ENCODE measurements at places on chromosomes 7 and 10. TPM values are rescaled to one million over a fixed set of nuclear protein-coding genes. Genes with fewer than 3 reads are reported as not detected.

GRCh38 chr10:113336549-113337130 lies 216.2 kb upstream of the HABP2 start:
- no peak for DNase-seq

- DNase-seq, result no peak
Measured at GRCh38 chr7:101308245-101309085, 13.1 kb downstream of the IFT22 start.

DNA sequence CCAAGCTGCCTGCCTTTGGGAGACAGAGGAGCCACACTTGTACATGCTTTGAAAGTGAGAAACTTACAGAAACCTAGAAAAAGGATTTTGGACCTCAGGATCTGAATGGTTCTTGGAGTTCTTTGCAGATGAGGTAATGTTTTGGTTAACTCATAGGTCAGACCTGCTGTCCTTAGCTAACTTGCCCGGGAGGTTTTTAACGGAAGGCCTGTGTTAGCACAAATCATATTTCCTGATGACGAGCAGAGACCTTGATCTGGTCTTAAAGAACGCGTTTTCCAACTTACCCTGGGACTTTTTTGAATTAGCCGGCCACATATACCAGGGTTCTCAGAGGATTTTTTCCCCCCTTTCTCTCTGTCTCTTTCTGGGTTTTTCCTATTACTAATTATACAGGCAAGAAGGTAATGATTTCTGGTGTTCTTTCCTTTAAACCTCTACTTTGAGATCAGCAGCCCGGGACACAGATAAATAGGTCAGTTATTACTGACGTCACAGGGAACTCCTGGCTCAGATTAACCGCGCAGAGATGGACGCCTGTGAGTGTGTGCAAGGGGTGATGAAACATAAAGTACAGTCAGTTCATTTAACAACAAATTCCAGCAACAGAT lies 101.7 kb upstream of the KLF6 start:
- DNase-seq, result no peak

DNA sequence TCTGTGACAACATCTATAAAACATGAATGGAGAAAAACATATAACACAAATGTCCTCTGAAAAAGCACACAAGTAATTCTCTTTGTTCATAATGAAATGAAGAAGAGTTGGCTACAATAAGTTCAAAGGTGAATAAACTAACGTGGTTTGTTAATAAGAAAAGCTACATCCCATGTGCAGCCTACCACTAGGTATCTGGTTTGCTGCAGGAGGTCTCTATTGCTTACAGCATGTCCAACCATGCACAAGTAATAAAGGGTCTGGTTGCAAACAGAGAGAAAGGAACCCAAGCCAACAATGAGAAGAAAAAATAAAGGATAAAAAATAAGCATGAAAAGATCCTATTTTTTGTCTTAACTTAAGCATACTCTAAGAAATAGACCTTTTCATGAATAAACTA lies 139.2 kb downstream of the CHCHD3 start:
- DNase-seq, result peak; percentile 9

DNA sequence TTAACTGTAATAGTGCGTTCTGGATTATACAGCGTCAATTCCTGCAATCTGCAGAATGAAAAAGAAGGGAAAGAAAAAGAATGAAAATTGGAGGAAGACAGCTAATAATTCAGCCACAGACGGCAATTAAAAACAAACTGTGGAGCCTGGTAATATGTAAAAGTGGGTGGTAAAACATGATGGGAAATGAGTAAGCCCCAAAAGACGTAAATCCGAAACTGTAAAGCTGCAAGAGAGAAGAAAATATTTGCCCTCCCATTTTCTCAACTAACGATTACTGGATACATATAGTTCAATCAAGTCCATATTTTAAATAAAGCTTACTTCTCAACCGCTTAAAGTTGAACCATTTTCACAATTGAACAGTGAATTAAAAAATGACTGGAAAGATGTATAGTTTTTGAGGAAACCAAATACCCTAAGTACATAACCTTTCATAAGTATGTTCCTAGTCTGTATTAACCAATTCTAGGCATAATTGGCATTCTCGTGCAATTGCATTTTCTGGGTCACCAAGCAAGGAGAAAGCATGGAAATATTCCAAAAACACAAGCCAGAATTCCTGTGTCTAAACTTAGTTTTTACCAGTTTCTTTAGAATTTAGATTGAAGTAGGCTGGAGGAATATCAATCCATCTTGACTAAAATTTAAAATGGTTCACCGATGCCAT lies 44.8 kb downstream of the MALSU1 start:
- DNase-seq, result no peak

DNA sequence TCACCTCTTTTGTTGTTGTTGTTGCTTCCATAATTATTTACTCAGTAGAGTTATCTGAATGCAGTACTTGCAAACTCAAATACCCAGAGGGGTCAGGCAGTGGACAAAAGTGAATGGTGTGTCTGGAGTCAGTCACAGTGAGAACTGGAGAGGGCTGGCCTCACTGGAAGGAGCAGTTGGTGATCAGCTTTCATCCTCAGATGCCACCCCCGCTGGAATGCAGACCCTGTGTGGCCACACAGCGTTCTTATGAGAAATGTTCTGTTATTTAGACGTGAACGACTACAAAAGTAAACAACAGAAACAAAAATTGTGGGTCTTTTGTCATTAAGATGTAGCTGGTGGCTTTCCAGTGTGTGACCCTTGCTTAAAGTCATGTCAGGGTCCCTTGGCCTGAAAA lies 29.6 kb upstream of the VPS41 start:
- no peak for DNase-seq

- no peak for DNase-seq
Measured at GRCh38 chr10:97013983-97014382, 171.8 kb downstream of the SLIT1 start.

GRCh38 chr7:128221929-128222403 lies 19.1 kb upstream of the LEP start:
- no peak for DNase-seq

DNA sequence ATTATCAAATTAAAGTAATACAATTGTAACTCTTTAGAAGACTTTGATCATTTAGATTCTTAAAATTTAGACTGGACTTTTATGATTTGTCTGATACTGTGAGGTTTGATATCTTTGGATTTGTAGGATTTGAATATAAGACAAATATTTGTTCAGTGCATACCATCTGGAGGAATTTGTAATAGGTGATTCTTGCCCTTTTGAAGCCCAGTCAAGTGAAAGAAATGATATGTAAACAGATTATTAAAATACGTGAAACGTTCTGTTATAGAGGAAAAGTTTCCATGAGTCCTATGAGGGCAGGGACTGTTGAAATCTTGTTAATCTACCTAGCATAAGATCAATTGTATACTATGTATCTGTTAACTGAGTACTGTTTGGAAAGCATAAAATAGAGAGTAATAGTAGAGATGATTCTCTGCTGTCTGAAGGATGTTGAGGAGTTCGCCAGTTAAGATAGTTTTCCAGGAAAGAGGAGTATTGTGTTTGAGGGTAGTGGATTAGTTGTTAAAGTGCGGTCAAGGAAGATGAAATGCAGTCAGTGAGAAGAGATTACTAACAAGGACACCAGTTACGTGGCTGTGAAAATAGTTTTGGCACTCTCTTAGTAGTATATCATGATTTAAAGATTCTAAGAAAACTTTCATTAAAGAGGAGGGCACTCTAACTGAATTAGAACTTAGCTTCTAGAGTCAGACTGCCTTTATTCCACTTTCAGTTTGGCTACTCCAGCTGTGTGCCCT lies 14.4 kb downstream of the PDCD4 start:
- DNase-seq, result no peak

GRCh38 chr7:156537006-156537405 lies 103.6 kb upstream of the RNF32 start:
- no peak for DNase-seq

DNA sequence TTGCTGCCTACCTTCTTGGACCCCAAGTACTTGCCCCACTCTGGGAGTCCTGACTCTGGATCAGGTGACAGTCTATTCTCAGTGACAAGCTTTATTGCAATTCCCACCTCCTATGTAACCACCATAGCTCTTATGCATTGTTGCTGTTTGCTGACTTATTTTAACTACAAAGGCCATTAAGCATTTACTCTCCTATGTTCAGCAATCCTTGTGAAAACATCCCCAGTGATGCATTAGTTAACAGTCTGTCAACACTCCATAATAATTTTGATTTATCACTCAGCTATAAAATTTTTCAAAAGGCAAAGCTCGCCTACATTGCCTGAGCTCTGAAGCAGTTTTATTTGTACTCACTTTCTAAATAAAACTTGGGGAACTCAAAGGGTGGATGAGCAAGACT lies 871.8 kb upstream of the SORCS1 start:
- no peak for DNase-seq

DNA sequence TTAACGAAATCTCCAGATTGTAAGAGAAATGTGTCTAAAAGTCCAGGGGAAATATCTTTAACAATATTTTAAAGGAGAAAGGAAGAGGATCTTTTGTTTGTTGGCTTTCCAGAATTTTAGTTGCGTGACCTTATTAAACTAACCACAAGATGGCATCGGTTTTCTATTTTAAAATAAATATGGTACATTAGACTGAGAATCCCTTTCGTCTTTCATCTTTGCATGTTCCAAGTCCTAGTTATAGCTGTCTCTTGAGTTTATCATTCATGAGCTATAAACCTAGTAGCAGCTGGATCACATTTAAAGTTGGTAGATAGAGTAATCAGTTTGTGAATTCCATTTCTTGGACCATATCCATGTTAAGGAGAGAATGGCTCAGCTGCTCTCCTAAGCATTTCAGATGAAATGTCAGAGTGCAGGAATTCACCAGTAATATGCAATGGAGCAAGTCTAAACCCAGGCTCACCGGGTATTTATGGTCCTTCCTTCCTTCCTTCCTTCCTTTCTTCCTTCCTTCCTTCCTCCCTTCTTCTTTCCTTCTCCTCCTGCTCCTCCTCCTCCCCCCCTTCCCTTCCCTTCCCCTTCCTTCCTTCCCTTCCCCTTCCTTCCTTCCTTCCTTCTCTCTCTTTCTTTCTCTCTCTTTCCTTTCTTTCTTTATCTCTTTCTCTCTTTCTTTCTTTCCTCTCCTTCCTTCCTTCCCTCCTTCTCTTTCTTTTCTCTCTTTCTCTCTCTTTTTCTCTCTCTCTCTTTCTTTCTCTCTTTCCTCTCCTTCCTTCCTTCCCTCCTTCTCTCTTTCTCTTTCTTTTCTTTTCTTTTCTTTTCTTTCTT lies 57.8 kb upstream of the RAB18 start:
- DNase-seq, result peak; percentile 33

DNA sequence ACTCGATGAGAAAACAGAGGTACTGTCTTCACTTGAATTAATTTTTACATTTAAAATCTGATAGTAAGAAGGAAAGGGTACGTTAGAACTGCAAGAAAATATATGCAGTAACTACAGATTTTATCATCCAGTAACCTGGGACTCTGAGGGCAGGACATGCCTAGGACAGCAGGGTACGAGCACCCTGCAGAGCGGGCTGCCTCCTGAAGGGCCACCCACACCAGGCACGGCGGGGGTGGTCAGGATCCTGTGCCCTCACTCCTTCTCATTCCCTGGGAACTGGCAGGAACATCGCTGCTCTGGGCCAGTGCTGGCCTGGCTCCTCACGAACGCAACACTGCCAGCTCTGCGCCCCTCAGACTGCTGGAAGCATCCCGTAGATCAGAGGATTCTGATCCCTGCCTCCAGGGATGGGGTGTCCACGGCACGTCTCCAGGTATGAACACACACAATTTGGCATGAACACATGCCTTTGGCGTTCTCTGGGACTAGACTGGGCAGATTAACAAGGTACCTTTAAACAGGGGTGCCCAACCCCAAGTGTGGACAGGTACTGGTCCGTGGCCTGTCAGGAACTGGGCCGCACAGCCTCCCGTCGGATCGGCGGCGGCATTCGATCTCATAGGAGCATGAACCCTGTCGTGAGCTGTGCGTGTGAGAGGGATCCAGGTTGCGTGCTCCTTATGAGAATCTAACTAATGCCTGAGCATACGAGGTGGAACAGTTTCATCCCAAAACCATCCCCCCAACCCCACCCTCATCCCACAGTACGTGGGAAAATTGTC lies 99.3 kb upstream of the FAM20C start:
- DNase-seq, result no peak

DNA sequence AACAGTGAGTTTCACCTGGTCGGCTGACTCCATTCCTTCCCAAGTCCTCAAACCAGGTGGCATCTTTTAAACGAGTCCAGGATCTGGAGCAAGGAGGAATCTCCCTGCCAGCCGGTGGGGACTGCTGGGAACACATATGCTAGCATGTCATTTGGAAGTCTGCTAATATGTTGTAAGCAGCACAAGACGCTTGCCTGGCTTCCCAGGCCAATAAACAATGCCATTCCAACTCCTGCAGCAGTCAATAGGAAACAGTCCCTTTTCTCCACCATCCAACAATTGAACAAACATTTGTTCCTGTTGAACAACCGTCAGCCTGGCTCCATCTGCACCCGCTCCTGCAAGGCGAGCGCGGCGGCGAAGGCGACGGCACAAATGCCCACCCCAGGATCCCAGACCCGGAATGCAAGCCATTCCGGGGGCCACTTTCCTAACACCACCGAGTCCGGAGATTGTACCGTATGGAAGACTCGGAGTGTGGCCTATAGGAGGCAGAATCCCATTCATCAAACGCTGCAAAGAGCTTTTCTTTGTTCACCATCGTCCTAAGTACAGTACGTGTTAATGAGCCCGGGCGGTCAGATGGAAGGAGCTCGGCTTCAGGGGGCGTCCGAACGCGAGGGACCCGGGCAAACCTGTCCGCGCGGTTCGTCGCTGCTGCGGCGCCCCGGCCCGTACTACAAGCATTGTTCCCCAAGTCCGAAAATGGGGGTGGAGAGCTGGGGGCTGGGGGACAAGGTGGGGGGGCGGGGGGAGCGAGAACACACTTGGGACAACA lies 1.6 kb downstream of the FAM53B start:
- peak; percentile 80 for DNase-seq

GRCh38 chr10:132193907-132194552 lies 7.3 kb downstream of the DPYSL4 start:
- DNase-seq, result no peak

GRCh38 chr10:132897516-132898381 lies 44.6 kb downstream of the CFAP46 start:
- peak; percentile 63 for DNase-seq

Gene GDF2
- not detected for total RNA-seq

Gene AKR1C4
- total RNA-seq, result not detected

Gene RHOBTB1
- total RNA-seq, result 26.4 TPM

Gene LIPF
- 0.27 TPM for total RNA-seq

Gene PPP1R3C
- 19.6 TPM for total RNA-seq

Gene NPC1L1
- total RNA-seq, result not detected

Gene WIPF3
- total RNA-seq, result 2.4 TPM

Gene ZNF485
- total RNA-seq, result 5.9 TPM

Gene ARMH3
- total RNA-seq, result 20.9 TPM

Gene ZPBP
- total RNA-seq, result not detected

Gene IDI2
- not detected for total RNA-seq
